ENCODE measurements at places on chromosomes 5 and 9.
A peak's percentile ranks its signal among the peaks of the same experiment; 100 is the strongest.

DNA sequence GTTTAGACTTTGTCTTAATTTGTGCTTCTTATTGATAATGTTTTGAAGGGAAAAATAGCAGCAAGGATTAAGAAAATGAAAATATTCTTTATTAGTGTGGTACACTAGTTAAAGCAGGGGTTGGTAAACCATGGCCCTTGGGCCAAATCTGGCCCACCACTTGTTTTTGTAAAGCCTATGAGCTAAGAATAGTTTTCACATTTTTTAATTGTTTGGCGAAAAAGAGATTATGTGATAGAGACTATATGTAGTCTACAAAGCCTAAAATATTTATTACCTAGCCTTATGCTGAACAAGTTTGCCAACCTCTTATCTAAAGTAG lies 57.2 kb downstream of the KCNN2 start:
- no peak for DNase-seq

DNA sequence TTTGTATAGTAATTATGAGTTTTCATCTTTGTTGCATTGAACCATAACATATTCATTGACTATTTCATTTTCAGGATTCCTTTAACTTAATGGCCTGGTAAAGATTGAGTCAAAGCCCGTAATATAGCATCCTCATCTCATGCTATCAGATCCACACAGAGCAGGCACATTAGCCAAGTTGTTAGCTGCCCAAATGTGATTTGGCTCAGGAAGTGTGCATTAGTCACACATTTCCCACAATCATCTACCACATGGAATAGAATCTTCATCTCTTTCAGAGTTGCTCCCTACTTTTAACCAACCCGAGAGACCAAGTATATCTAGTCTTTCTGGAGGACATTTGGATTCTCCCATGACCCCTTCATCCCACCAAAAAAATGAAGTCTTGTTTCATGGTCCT lies 481.0 kb upstream of the PTGER4 start:
- no peak for DNase-seq

GRCh38 chr5:158434749-158435148 lies 575.8 kb upstream of the CLINT1 start:
- no peak for DNase-seq

DNA sequence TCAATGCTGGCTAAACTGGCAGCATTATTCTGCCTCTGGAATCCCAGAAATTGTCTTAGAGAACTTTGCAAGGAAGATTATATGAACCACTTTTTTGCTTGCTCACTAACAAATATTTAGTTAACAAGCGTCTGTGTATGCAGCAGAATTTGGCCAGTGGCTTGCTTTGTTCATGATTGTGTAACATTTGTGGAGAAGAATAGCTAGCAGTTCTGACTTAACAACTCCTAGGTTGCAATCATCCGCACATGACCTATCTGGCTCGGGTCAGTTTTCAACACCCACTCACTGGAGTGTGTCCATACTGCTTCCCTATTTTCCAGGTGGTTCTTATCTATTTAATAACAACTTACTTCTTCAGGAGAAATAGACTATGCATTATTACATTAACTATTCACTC lies 98.5 kb downstream of the SNX18 start:
- DNase-seq, result peak; percentile 69

DNA sequence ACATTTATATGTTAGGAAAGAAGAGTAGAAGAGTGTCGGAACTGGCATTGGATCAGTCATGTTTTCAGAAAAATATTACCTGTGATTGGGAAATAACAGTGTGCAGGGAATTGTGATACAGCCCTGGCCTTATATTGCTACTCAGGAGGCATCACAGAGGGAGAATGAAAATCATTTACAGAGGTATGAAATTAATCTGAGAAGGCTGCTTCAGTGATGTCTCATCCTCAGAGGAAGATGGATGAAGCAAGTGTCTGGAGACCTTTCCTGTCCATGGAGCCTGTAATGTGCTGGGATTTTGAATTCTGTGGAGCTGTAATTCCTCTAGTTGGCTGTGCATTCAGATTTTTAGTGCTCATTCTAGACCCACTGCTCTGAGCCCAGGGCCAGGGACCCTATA lies 3.8 kb downstream of the ACTBL2 start:
- no peak for DNase-seq

- no peak for DNase-seq
Observed at GRCh38 chr9:4138180-4138579, 161.7 kb downstream of the GLIS3 start.

DNA sequence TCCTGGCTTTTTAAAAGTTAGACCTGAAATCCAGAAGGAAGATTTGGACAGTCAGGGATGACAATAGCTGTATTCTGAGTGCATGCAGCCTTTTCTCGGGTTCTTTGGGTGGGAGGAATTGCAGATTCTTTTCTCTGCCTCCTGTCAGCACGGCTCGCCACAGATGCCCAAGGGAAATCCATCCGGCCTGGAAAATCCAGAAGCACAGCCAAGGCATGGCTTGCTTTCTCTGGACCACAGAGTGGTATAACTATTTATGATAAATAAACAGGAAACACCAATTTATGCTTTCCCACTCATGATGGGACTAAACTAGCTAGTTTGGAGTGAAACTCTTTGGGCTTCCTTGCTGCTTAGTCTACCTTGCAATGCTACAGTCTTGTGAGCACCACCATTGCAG lies 59.1 kb downstream of the C9orf152 start:
- DNase-seq, result no peak

- no peak for DNase-seq
Observed at GRCh38 chr9:36870960-36871359, 163.1 kb downstream of the PAX5 start.

DNA sequence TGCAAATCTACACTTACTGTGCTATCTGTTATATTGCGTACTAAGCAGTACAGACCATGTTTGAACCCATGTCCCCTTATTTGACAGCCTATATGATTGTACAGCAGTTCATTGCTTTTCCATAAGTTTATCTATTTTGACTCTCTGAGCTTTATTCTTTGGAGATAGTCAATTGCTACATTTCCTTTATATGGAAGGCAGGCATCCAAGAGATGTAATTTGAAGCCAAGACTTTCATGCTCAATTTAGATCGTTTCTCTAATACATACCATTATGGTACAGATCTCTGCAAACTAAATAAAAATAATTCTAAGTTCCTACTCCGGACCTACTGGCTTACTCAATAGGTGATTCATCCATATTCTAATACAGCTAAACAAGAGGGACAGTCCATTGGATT lies 424.8 kb downstream of the TMEM38B start:
- DNase-seq, result no peak

- no peak for DNase-seq
Observed at GRCh38 chr5:10364186-10364689, 10.7 kb downstream of the MARCHF6 start.

GRCh38 chr9:87088621-87089365 lies 141.5 kb upstream of the GAS1 start:
- DNase-seq, result no peak

- no peak for DNase-seq
Observed at GRCh38 chr9:22440841-22441240, 5.8 kb upstream of the DMRTA1 start.

- DNase-seq, result no peak
Observed at GRCh38 chr5:67542479-67542878, 345.9 kb upstream of the CD180 start.

- DNase-seq, result no peak
Observed at GRCh38 chr9:72685911-72686310, 164.5 kb downstream of the TMC1 start.

DNA sequence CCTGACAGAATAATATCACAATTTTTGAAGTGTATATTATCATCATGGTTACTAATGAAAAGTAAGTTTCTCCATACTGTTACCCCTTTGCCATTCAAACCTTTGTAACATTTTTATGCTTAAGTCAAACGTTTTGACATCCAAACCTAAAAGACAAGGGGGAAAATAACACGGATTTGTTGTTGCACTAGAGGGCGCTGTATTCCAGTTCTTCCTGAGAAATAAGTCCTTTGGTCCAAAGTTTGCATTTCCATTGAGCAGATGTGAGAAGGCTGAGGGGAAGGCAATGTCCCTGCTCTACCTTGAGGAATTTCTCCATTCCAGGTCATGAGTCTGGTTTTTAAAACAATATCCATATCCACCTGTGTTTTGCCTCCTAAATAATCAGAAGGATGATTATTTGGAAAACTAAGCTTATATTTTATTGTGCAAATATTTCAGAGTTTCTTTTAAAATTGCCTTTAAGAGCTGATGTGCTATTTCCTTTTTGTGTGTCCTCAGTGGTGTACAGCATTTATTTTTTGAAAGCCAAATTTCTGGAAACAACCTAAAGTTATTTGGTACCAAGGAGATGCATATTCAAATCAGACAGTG lies 9.7 kb downstream of the LECT2 start:
- no peak for DNase-seq

GRCh38 chr5:147732291-147732883 lies 50.1 kb downstream of the JAKMIP2 start:
- no peak for DNase-seq

DNA sequence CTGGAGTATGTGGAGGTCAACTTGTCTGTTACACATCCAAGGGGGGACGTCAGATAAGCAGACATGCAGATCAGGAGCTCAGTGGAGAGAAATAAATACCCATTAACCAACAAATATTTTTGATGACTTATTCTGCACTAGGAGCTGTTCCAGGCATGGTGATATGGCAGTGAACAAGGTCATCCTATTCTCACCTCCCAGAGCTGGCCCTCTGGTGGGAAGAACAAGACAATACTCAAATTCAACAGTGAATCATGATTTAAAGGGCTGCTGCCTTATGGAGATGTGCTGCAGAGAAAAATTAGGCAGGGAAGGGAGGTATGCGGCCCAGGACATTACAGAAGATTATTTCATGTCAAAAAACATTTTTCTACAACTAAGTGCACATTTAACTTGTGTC lies 36.5 kb downstream of the SYK start:
- DNase-seq, result no peak

- DNase-seq, result no peak
Observed at GRCh38 chr9:27384262-27385014, 87.5 kb upstream of the EQTN start.

DNA sequence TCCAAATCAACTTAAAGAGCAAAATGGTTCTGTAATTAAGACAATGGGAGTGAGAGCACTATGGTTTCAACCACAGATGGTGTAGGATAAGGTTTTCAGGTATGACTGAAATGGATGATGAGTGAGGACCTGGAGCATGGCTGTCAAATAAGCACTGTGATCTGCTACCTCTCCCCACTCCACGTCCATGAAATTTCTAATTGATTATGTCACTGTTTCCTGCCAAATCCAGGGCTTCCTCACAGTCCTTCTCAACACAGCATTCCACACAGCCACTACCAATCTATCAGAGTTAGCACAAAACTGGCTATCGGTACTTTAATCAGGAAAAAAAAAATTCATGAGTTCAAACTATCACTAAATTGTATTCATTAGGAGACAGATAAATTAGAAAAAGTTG lies 420.4 kb upstream of the WWC1 start:
- no peak for DNase-seq

- DNase-seq, result peak; percentile 32
Observed at GRCh38 chr9:34507556-34507955, 15.2 kb downstream of the ENHO start.

- DNase-seq, result peak; percentile 54
Observed at GRCh38 chr5:150641006-150641570, 628 bp downstream of the SYNPO start.

DNA sequence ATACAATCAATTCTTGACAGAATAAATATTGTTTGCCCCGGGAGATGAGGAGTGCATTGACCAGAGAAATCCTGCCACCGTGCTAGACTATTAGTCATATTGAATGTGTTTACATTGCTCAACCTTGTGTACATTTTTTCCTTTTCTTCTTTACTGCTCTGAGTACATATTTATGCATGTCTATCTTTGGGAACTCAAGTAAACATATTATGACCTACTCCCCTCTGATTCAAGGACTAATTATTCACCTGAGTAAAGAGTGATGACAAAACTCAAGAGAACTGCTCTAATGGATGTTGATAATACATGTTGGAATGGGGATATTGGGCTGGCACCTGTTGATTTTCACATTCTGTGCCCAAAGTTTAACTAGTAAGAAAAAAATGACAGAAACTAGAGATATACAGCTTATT lies 3.9 kb upstream of the SPINK1 start:
- no peak for DNase-seq

DNA sequence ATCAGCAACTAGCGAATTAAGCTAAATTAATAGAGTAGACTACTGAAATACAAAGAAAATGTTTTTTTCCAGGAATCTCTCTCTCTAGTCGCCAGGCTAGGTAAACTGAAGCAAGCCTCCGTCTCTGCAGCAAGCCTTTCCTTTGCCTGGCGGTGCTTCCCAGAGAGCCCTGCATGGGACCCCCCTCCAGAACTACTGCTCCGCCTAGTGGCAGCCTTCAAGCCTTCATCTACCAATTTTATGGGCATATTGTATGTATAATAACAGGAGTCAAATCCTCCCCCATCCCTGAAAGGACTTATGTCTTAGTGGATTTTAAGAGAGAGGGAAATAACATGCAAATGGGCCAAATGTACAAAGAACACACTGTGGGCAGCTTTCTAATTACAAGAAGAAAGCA lies 241.9 kb downstream of the SAXO1 start:
- DNase-seq, result no peak

GRCh38 chr9:94999832-95000231 lies 273.3 kb downstream of the AOPEP start:
- DNase-seq, result no peak

GRCh38 chr5:142794537-142794936 lies 24.4 kb downstream of the ARHGAP26 start:
- DNase-seq, result no peak

GRCh38 chr5:181127456-181127855 lies 3.5 kb downstream of the OR2V1 start:
- DNase-seq, result peak; percentile 25

DNA sequence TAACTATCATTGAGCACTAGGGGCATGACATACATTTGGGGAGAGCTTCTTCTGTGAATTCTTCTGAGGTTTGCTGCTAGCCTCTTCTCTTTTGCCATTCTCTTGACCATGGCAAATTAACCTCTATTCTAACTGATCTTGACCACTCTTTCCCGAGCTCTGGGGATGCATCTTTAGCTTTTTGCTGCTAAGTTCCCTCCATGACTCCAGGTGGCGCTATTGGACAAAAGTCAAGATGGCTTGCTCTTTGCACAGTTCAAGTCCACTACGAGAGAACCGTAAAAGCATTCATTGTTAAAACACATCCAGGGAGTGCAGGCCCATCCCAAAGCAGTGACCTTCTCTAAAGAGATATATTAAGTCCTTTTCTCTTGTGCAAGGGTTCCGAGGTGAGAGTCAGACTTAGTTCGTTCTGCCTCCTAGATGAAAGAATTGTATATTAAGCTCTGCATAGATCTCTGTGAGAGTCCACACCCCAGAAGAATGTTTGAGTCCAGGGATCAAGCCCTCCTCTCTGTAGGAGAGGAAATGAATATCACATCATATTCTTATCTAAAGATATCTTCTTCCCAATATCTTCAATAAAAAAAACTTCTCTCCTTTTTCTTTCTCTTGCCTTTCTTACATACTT lies 1152.9 kb upstream of the CDH6 start:
- no peak for DNase-seq
